ENCODE measurements at places on chromosomes 1 and 21.
A peak's percentile ranks its signal among the peaks of the same experiment; 100 is the strongest.

- DNase-seq, result no peak
Observed at GRCh38 chr1:64111787-64112186, 91.6 kb upstream of the UBE2U start.

DNA sequence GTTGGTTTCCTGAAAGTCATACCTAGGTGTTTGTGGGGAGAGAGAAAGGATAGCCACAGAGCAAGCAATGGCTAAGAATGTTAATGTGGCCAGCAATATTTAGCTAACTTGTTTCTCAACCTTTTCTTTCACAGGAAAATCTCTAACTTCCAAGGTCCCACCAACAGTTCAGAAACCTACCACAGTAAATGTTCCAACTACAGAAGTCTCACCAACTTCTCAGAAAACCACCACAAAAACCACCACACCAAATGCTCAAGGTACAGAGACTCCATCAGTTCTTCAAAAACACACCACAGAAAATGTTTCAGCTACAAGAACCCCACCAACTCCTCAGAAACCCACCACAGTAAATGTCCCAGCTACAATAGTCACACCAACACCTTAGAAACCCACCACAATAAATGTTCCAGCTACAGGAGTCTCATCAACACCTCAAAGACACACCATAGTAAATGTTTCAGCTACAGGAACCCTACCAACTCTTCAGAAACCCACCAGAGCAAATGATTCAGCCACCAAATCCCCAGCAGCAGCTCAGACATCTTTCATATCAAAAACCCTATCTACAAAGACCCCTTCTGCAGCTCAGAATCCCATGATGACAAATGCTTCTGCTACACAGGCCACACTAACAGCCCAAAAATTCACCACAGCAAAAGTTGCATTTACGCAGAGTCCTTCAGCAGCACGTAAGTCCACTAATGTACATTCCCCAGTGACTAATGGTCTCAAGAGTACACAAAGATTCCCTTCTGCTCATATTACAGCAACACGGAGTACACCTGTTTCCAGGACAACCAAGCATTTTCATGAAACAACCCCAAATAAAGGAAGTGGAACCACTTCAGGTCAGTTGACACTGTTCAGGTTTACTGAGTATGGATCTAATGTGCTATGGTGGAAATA lies 15.3 kb downstream of the CD55 start:
- peak; percentile 29 for DNase-seq

DNA sequence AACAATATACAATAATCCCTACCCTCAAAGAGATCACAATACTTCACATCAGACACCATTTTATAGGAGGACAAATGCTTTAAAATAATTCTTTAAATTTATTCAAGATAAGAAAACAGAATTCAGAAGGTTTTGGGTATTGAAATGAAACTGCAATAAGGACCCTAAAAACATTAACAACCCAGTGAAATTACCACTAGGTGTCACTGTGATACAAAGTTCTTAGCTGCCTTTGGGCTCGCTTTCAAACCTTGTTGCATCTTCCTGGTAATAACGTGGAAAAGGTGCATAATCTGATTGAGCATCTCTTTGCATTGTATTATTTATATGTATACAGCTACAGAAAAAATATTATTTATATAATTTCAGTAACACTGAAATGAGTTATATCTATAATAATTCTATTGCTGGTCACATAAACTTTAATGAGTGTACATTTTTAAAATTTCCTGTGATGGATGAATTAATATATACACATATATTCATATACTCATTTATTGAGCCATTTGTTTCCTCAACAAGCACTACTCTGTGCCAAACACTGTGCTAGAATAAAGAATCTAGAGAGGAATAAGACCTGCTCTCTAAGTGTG lies 185.2 kb downstream of the FAF1 start:
- peak; percentile 76 for DNase-seq

GRCh38 chr1:73144311-73144710 lies 862.0 kb upstream of the NEGR1 start:
- no peak for DNase-seq

DNA sequence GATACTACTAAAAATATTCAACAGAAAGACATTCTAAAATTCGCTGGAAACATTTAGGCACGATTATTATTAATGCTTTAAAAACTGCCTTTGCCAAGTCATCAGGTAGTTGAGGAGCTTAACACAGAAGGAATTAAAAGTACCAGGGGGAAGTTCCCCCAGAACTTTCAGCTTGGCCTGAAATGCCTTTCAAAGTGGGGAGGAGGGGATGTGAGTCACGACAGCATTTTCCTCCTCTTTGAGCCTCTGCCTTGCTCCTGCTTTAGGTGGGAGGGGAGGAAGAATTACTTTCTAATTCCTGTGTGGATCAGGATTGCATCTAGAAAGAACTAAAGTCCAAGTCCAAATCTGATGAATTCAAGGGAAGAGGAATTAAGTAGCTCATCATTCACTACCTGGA lies 183.7 kb downstream of the CLIC6 start:
- DNase-seq, result peak; percentile 43

GRCh38 chr1:76530953-76531352 lies 336.3 kb upstream of the ST6GALNAC5 start:
- DNase-seq, result no peak

DNA sequence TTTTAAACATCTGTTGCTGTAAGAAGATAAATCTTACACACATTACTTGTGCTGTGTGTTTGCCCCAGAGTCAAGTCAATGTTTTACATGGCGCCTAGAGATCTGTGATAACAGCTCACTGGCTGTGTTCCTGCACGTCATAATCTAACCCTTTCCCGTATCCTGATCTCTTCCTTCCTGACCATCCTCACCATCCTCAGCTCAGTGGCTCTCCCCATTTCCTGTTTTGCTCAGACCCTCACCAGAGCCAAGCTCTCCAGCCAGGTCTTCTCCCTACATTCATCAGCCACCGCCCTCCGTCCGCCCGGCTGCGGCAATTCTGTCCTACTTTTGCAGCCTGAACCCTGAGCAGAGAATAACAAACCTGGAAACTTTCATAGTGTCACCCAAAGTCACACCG lies 824.7 kb downstream of the USP25 start:
- no peak for DNase-seq

DNA sequence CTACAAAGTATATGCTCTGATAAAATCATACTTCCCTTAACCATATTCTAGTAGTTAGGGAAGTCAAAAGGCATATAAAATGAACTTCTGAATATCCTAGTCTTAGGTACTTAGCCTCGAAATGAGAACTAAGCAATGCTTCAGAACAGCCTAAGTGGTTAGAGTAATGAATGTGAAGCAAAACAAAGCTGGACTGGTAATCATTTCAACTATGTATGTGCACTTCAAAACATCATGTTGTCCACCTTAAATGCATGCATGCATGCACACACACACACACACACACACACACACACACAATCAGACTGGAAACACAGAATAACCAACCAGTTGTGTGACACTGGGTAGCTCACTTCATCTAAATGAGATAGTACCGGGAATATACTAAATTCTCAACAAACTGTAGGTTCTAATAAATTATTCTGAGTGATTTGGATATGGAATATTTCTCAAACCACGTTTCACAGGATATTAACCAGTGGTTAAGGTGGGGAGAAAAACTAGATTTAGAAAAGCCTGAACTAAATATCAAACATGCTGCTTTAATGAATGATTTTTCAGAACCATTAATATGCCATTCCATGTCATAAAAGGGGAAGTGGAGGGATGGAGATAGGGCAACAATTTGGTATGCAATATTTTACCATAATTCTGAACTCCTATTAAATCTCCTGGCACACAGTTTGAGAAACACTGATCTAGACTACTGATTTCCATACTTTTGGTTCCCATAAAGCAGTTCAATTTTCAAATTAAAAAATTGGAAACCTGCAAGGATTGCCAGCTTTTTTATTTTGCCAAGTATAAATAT lies 19.5 kb downstream of the RNF115 start:
- DNase-seq, result peak; percentile 51

Measured in astrocyte of the hippocampus (primary cell).